Daoy (cell line): ENCODE measurements at places on chromosomes 1 and 21.

DNA sequence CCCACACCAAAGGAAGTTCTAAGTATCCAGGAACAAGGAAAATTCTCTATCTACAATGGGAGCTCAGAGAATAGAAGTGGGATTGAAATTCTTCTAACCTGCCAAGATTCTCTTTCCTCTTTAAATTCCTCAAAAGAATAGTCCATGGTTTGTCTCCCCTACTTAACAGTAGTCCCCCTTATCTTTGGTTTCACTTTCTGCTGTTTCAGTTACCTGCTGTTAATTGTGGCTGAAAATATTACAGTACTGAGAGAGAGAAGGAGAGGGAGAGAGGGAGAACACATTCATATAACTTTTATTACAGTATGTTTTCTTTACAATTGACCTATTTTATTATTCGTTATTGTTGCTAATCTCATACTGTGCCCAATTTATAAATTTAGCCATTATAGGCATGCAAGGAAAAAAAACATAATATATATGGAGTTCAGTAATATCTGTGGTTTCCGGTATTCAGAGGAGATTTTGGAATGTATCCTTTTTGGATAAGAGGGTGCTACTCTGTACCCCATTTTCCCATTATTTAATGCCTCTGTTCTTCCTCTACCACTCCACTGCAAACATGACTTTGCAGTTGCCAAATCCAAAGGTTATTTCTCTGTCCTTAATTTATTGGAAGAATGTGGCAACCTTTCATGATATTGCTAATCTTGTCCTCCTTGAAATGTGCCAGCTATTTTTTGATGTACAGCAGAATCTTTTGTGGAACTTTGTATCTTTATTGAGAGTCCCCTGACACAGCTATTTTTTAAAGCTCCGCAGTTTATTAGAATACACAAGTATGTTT lies 68.0 kb downstream of the USP25 start:
- DNase-seq = no peak

GRCh38 chr1:234842726-234843641 lies 233.0 kb upstream of the IRF2BP2 start:
- DNase-seq = no peak

GRCh38 chr1:161915051-161915503 lies 108.6 kb downstream of the OLFML2B start:
- no peak for DNase-seq

DNA sequence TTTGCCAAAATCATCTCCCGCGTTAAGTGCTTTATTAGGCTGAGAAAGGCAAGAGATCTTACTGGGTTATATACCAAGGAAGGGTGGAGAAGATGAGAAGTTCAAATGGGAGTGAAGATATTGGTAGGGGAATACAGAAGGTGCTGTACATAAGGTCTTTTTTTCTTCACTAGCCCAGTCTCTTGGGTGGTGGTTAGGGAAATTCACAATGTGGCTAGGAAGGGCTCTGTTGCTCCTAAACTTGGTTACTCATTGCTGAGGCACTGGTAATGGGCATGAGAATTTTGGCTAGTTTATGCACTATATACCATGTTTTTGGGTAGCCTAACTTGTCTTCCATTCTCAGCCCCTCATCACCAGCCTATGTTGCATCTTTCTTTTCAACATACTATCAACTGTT lies 50.6 kb downstream of the LHX4 start:
- DNase-seq = no peak
